ENCODE measurements at places on chromosomes 1 and 21. TPM values are rescaled to one million over a fixed set of nuclear protein-coding genes. Genes with fewer than 3 reads are reported as not detected.

Gene GRHL3
- 0.85 TPM for total RNA-seq

Gene SLAMF8
- 2.3 TPM for total RNA-seq

DNA sequence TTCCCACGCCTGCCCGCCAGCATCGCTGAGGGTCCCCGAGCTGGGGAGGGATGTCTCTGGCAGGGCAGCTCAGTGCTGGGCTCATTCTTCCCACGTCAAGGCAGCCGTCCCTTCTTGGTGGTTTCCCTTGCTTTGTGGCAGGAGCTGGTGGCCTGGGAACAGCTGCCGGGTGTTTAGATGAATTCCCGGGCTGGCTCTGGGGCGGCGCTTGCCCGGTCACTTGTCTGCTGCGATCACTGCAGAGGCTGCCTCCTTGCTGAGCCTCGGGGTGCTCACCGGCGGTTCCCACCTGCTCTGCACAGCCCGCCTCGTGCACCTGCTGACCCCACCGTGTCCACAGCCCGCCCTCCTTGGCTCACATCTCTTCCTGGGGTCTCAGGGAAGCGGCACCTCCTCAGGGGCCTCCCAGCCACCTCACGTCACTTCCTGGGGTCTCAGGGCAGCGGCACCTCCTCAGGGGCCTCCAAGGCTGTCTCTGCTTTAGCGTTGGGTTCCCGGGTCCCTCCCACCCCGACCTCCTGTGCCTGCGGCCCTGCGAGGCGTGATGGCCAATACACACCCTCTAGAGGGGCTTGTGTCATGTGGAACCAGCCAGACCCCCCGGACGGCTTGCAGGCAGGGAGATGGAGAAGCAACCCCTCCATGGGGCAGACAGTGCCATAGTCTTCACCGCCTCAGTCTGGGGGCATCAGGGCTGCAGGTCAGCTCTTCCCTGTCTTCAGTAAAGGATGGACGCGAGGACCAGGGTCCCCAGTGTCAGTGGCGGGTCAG lies 13.5 kb downstream of the COL18A1 start:
- DNase-seq, result peak; percentile 59

DNA sequence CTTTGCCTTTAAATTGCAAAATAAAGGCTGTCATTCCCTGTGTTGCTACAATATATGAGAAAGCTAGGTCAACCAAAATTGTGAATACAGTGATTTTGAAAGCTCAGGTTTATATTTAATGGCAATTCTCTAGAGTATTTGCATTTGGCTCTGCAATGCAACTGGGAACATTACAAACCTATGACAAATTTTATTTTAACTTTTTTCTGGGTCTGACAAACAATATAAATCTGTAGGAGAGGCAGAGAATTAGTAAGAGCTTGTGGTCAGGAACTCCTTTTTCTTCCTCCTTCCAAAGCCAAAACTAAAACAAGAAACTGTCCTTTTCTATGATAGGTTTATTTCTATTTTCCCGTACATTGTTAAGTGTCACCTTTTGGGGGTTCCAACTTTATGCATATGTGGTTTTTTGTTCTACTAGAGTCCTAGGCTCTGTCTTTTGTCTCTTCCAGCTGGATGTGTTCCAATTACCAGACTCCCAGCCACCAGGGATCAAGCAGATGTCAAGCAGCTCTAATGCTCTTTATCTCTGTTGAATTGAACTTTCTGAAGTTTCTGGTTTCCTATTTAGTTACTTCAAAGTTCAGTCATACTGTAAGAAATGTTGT lies 106.9 kb downstream of the ASH1L start:
- no peak for DNase-seq

Gene S100A12
- 2.6 TPM for total RNA-seq

GRCh38 chr21:31161157-31161556 lies 122.9 kb upstream of the KRTAP19-8 start:
- peak; percentile 53 for DNase-seq

DNA sequence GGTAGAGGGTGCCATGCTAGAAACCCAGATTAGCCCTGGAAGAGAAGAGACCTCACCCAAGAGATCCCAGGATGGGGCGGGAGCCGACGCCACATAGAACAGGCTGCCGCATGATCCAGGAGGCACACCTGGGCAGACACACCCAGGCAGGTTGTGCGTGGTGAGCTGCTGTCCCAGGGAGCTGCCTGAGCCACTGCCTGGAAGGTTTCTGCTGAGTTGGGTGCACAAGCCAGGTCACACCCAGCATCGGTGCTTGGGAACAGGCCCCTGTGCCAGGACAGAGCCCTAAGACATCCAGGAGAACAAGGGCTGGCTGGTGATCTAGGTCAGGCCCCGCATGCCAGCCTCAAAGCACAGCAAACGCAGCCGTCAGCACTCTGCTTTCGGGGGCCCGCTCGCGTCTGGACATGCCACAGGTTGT lies 40.2 kb downstream of the CTNNBIP1 start:
- DNase-seq, result no peak

Gene PHC2
- total RNA-seq, result 105 TPM
